GDM1 (cell line): ENCODE measurements at places on chromosomes 12 and 14.

DNA sequence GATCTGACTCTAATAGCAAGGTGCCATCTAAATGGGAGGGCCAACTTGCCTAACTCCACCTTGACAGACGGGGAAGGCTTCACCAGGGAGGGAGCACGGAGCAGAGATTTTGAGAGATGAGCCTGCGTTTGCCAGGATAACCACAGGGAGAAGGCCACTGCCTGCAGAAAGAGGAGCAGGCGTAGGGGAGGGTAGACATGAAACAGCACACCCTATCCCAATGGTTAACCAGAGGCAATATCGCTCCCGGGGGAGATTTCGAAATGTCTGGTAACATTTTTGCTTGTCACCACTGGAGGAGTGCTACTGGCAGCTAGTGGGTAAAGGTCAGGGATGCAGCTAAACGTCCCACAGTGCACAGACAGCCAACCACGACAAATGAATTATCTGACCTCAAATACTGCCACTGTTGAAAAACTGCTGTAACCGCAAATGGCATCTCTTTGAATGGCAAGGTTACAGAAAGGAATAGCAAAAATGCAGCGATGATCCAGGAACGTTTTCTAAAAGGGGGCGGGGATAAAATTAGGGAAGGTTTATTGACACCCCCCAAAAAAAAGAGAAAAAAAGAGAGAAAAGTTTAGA, 126.0 kb upstream of the ATF7IP start:
- DNase-seq, result no peak

GRCh38 chr12:19800884-19801283, 361.6 kb downstream of the AEBP2 start:
- DNase-seq, result no peak

DNA sequence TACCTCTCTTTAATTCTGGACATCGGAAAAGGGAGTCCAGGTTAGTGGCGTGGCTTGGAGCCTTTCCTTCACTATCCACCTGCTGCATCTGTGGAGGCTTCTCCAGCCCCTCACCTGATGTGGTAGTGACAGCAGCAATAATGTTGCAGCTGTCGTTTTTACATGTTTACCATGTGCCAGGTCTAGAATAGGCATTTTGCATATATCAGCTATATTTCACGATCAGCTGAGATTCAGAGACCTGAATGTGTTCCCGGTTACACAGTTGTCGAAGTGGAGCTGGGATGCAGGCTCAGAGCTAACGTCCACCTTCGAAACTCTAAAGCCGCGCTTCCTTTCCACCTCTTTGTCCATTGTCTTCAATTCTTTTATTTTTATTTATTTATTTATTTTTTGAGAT, 91.0 kb downstream of the BORCS5 start:
- DNase-seq, result no peak

- DNase-seq, result no peak
Measured at GRCh38 chr12:54502485-54502884, 4.9 kb downstream of the NCKAP1L start.

DNA sequence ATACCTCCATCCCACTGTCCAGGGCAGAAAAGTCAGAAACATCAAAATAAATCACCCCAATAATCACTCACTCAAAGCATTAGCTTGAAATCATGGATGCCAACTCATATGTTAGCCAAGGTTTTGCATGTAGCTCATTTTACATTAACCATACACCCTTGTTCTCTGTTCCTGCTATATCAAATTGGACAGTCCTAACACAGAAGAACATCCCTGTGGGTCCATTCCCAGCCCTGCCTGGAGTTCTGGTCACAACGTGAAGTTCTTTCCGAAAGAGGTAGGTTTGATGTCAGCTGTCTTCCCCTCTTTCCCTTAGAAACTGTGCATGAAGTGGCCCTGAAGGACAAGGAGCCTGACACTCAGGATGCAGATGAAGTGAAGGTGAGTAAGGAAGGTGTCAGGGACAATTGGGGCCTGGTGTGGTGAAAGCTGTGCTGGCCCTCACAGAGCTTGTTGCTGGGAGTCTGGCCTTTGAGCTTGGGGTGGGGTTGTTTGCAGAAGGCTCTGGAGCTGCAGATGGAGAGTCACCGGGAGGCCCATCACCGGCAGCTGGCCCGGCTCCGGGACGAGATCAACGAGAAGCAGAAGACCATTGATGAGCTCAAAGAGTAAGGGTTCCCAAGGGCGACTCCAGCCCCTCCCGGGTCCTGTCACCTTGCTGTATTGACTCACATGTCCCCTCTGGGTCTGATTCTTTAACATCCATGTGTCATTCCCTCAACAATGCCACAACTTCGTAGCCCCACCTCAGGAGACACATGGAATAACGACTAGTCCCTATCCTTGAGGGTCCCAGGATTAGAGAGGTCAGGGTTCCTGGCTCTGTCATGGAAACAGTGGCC, 15.0 kb upstream of the PIP4K2C start:
- no peak for DNase-seq

- DNase-seq, result no peak
Measured at GRCh38 chr14:73014105-73014504, 12.8 kb downstream of the ZFYVE1 start.

DNA sequence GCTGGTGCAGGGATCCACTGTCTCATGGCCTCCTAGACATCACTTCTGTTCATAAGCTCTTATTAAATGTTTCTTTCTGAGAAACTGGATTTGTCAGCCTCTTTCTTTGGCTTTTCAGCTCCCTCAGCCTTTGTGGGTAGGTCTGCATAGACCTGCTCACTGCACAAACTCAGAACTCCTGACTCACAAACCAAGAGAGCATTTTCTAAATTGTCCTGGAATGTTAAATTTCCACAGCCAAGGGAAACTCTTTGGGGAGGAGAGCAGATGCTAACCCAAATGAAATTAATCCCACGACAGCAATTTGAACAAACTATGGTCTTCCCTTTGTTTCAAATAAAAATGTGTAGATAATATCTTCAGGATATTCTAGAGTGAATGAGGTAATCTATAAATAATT, 19.5 kb upstream of the CERS5 start:
- DNase-seq, result no peak

- no peak for DNase-seq
Measured at GRCh38 chr12:68416826-68417225, 84.7 kb upstream of the MDM1 start.

DNA sequence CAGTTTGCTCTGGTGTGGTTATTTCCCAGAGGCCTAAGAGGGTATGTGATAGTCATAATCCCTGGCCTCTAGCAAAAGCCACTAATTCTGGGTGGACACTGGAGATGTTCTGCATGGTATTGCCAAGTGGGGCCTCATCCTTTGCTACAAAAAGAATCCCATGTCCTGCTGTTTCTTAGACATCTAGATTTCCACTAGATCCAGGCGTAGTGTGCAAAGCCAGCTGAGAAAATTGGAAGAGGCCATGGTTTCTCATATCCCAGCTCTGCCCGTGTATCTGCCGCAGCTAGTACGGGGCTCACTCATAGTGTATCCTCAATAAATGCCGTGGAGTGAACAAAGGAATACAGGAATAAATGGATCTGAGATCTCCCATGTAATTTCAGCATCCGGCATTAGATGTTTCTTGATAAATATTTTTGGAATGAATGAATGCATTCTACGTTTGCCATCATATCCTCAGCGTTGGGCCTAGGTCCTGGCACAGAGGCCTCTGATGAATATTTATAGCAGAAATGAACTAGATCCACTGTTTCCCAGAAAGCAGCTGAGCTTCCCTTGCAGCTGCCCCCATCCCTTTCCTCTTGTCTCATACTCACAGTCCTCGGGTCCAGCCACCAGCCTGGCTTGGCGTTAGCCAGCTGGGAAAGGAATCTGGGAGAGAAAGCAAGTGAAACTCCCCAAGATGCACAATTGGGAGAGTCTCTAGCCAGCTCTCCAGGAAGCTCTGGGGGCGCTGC, 76.3 kb upstream of the NOS1 start:
- no peak for DNase-seq

- DNase-seq, result no peak
Measured at GRCh38 chr12:67742461-67742860, 93.9 kb downstream of the DYRK2 start.

GRCh38 chr12:25320123-25321006, 69.6 kb upstream of the KRAS start:
- no peak for DNase-seq

- no peak for DNase-seq
Measured at GRCh38 chr12:96311191-96311590, 89.0 kb downstream of the CDK17 start.

- DNase-seq, result no peak
Measured at GRCh38 chr12:14654842-14655241, 41.6 kb downstream of the GUCY2C start.

GRCh38 chr14:74579447-74580274, 32.4 kb downstream of the LTBP2 start:
- no peak for DNase-seq

DNA sequence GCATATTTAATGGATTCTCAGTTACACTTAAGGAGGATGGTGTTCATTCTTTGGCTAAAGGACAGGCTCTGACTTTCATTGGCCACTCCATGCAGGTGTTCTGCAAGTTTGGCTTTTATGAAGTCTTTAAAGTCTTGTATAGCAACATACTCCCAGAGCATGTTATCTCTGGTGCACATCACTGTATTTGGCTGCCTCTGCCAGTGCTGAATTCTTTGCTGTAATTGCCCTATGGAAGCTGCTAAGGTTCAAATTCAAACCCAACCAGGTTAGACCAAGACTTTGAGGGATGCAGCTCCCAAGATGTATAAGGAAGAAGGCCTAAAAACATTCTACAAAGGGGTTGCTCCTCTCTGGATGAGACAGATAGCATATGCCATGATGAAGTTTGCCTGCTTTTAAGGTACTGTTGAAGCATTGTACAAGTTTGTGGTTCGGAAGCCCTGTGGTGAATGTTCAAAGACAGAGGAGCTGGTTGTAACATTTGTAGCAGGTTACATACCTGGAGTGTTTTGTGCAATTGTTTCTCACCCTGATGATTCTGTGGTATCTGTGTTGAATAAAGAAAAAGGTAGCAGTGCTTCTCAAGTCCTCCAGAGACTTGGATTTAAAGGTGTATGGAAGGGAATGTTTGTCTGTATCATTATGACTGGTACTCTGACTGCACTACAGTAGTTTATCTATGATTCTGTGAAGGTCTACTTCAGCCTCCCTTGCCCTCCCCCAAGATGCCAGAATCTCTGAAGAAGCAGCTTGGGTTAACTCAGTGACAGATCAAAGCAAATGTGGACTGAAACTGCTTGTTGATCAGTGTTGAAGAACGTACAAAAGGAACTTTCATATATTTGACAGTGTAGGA, 19.4 kb downstream of the TMEM116 start:
- DNase-seq, result no peak

DNA sequence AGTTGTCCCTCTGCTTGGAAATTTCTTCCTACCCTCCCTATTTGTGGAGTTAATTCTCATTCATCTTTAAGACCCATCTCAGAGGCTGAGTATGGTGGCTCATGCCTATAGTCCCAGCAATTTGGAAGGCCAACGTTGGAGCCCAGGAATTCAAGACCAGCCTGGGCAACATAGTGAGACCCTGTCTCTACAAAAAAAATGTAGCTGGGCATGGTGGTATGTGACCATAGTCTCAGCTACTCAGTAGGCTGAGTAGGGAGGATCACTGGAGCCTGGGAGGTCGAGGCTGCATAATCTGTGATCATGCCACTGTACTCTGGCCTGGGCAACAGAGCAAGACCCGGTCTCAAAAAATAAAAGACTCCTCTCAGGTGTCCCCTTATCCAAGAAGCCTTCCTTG, 125.1 kb downstream of the SUDS3 start:
- no peak for DNase-seq

- no peak for DNase-seq
Measured at GRCh38 chr12:115619061-115619460, 658.4 kb downstream of the MED13L start.

DNA sequence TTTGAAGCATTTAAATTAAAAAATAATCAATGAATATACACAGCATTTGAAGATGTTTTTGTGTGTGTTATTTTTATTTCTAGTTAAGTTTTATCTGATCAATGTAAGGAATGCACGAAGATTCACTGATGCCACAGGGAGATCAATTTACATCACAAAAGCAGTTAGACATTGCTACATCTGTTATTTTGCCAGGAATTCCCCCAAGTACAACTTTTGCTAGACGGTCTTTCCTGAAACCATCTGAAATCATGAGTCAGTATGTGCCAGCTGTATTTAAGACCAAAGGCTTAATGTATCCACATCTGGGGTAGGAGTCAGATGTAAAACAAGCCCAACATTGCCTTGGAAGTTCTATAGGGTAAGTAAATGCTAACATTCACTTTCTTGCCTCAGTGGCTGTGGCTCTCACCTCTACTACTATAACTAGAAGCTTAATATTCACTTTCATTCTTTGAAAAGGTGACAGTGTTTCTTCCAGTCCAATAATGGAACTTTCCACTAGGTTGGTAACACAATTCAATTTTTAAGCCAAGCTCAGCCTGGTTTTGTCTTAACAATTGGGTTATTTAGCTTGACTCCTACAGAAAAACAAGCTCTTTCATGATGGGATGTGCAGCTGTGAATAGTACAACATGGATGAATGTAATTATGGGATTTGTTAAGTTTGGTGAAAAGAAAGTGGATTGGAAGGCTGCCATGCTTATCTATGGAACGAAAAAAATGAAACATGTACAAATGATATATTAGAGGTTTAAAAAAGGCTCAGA, 385.4 kb upstream of the TMEM132C start:
- DNase-seq, result no peak

- DNase-seq, result no peak
Measured at GRCh38 chr14:71582705-71583104, 349.5 kb upstream of the RGS6 start.

DNA sequence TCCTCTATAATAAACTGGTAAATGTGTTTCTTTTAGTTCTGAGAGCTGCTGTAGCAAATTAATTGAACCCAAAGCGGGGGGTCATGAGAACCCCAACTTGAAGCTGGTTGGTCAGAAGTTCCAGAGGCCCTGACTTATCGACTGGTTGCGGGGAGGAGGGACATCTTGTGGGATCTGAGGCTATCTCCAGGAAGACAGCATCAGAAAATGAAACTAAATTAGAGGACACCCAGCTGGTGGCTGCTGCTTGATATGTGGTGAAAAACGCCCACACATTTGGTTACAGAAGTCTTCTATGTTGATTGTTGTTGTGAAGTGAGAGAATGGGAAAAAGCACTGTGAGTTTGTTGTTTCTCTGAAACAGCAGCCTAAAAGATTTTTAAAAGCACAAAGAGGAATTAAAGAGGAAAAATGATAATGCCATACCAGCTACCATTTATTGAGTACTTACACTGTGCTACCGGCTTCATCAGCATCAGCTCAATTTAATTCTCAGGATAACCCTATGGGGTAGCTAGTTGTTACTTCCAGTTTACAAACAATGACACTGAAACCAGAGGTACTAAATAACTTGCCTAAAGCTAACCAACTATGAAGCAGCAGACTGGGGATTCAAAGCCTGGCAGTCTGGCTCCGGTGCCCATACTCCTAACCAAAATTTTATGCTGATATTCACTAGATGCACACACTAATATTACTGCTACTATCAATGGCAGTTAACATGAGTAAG, 24.3 kb downstream of the DDX24 start:
- DNase-seq, result no peak

GRCh38 chr12:124797321-124797720, 66.3 kb downstream of the SCARB1 start:
- no peak for DNase-seq
